ENCODE measurements at places on chromosomes 2 and 18.

GRCh38 chr18:50651334-50651733, 91.4 kb downstream of the MAPK4 start:
- no peak for DNase-seq

GRCh38 chr2:20448246-20448976, 1.5 kb downstream of the RHOB start:
- DNase-seq, result no peak

GRCh38 chr2:65193446-65193845, 34.2 kb upstream of the ACTR2 start:
- no peak for DNase-seq

DNA sequence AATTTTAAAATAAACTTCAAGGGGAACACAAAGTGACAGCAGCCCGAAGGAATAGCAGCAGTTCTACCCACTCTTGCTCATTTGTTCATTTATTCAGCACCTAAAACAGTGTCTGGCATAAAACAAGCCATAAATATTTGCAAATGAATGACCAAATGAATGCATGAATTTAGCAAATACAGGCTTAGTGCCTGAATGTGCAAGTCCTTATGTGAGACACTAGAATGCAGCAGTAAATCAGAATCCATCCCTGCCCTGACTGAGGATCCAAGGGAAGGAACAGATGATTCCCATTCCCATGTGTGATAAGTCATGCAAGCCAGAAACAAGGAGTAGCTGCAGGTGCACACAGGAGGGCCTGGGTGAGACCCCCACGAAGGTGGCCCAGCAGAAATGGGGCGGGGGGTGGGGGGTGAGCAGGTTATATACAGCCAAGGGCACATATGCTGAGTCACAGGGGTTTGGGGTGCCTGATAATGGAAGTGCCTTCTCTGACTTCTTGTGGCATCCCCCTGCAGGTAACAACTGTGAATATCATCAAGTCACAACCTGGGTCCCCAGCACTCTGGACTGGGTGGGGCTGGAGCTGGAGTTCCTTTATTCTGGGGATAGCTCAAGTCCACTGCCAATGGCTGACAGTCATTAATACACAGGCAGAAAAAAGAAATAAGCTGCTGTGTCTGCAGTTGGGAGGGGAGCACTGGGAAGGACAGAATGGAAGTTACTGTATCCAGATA, 311.9 kb downstream of the TXNL1 start:
- no peak for DNase-seq

- no peak for DNase-seq
These were observed 279.6 kb downstream of the PARD3B start for GRCh38 chr2:204824751-204825453.

GRCh38 chr2:30611583-30611982, 164.5 kb downstream of the LCLAT1 start:
- no peak for DNase-seq

DNA sequence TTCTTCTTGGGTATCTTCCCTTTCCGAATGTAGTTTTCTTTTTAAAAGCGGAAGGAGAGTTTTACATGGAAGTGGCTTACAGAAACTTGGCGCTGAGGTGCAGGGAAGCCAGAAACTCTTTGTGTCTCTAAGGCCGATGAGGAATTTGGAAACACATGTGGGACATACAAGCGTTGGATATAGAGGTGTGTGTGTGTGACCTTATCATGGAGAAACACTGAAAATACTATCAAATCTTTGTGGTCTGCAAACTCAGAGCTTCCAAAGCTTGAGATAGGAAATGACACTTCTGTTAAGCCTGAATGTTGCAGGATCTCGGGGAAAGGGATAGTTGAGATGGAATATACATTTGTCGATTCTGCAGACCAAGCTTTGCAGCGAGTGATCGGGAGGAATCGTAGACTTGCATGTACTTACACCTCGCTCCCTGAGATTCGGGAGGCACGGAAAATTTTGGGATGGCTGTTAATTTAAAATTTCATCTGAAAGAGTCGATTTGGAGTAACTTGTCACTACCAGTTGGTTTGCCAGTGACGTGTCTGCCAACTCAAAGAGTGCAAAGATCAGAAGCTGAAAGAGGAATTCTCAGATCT, 1.0 kb downstream of the NAB1 start:
- DNase-seq, result no peak

DNA sequence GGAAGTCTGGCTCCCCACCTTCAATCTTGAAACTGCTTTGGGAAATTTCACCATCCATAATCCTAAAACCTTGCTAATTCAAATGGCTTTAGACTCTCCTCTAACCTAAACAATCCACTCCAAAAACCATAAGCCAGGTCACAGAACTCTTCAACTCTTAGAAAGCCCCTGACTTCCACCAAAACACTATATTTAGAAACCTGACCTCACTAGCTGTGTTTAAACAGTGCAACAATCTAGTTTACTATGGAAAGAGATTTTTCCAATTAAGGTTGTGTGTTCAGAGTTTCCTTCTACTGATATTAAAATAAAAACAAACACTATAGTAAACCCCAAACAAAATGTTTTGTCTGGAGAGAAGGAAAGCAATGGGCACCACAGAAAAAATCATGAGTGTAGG, 308.1 kb downstream of the OSR1 start:
- no peak for DNase-seq

- no peak for DNase-seq
These were observed 40.3 kb downstream of the KCNS3 start for GRCh38 chr2:17918789-17919188.

DNA sequence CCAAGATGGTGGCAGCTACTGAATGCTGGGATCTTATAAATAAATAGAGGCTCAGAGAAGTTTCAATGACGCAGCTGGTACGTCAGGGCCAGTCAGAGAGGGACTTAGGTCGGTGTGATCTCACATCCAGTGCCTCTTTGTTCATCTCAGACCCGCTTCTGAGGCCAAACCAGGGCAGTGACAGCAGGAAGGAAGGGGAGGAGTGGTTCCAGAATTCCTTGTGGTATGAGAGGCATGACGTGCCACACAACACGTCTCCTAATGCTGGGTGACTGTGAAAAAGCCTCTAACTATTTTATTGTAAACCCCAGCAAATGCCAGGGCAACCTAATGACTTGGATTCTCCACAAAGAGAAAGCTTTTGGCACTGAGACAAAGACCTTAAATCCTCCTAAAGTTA, 423.3 kb downstream of the LPIN1 start:
- no peak for DNase-seq

DNA sequence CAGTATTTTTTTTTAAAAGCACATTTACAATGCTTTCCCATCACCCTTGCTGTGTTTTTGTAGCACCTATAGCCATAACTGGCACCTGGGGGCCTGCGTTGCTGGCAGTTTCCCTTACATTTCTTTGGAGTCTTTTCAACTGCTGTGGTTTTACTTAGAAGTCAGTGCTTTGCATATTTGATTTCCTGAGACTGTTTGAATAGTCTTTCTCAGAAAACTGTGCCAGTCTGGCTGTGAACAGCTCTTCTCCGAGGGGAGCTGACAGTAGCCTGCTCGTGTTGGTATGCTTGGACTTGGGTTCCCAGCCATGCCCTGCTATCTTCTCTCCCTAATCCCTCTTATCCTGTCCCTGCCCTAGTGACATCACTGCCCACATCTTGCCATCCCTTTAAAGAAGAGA, 81.5 kb downstream of the DPP4 start:
- DNase-seq, result no peak

All from NCI-H2081 treated with DMSO at 0.1 percent for 48 hours (cell line).